ENCODE measurements at places on chromosomes 11 and 22. TPM values are rescaled to one million over a fixed set of nuclear protein-coding genes. Genes with fewer than 3 reads are reported as not detected.

GRCh38 chr11:77725433-77725832 lies 87.8 kb upstream of the CLNS1A start:
- DNase-seq = no peak

MMP12 gene
- 2.3 TPM for total RNA-seq

DNA sequence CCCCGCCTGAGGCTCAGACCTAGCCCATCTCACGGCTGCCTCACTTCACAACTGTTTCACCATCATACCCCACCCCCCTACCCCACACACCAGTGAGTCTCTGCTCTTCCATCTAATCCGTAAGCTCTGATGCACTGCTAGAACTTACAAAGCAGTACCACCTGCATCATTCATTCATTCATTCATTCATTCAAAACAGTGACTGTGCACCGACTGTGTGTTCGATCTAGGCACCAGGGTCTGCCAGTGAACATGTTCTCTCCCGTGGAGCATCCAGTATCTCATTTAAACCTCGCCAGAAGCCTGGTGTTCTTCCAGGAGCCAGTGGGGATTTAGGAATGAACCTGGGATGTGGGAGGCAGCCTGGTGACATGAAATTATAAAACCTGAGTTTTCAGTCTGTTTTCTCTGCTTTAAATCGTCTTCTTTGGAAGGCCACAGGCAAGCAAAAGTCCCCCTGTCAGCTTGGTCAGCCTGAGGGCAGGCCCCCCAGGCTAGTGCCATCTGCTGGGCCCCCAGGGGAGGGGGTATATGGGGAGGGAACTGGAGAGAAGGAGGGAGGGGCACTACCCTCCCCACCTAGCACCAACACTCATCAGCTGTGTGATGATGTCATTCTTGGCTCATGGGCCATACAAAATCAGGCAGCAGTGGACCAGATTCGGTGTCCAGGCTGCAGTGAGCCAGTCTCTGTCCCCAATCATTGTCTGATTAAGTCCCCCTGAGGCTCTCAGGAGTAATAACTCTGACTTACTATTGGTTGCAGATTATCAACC lies 18.4 kb downstream of the TMPRSS6 start:
- DNase-seq = no peak

MIOX gene
- total RNA-seq = not detected

DNA sequence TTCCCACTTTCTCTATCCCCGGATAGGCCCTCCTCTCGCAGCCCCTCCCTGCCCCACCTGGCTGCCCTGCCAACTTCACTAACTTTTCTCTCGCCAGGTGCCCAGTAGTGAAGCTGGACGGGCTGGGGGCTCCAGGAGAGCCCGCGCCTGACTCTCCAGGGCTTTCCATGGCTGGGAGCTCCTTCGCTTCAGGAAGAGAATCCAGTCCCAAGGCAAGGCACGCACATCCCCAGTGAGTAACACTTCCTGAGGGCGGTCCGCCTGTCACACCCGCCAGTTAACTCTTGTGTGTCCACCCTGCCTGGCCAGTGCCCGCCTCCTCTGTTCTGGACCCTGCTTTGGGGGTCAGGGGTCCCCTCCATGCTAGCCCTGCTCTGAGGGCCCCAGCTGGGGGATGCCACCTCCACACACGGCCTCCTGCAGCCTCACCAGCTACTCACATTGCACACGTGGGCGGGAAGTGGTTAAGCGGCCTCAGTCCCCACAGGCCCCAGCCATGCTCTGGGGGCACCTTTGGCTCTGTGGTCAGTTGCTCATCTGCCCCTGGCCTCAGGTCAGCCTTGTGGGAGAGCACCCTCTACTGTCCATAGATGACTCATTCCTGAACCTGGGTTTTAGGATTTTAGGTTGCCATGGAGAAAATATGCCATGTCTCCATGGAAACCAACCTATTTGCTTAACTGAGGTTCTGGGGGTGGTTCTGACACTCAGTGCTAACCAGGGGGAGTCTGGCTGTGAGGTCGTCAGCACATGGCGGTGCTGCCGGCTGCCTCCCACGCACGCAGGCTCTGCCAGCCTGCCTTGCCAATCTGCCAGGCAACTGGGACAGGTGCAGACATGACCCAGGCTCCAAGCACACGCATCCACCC lies at the start of gene RIN1:
RIN1 (minus strand) TSS at position 201 of the 869 bp plus-strand sequence; CDS start at position 169, 32 bp downstream.
- peak; percentile 81 for DNase-seq

GRCh38 chr11:10746871-10747270 lies 4.2 kb upstream of the CTR9 start:
- no peak for DNase-seq

RIBC2 gene
- total RNA-seq = 0.85 TPM

GRCh38 chr11:92528001-92528400 lies 303.4 kb downstream of the FAT3 start:
- DNase-seq = no peak

DNA sequence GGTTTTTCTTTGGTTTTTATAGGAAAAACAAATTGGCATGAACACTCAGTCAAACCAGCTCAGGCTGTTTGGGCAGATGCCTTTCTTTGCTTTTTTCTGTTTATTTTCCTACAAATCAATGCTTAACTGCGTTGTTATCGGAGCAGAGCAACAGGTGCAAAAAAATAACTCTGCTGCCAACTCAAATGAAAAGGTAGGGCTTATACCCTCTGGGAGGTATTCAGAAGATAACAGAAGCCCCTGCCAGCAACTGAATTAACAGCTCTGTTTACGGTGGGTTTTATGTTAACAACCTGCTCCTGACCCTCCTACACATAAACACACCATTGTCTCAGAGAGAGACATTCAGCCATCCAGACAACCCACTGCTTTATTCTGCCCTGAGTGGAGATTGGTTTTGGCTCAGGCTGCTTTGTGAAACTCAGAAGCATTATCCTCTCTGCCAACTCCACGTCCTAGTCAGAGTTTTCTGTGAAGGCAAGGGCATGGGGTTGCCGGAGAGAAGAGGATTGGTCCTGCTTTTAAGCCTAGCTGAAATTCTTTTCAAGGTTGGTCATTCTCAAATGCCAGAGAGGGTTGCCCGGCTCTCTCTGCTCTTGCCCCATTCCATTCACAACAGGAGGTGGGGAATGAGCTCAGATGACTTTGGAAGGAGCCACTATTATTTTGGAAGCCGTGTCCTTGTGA lies 11.4 kb downstream of the EHF start:
- no peak for DNase-seq

PLET1 gene
- total RNA-seq = not detected

DNA sequence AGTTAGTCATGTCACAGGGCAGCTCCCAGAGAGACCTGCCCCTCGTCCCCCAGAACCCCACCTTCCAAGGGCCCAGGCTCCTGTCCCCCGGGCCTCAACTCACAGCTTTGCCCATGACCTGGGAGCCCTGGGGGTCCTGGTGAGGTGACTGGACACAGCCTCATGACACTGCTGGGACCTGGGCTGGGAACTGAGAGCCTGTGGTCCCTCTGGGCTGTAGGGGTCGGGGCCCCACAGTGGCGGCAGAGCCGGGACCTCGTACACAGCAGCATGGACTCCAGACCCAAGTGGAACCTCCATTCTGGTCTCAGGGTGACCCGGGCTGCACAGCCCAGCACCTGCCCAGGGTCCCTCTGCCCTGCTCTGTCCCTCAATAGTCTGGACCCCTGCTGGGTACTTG lies 6.9 kb downstream of the APOBEC3A start:
- no peak for DNase-seq

DNA sequence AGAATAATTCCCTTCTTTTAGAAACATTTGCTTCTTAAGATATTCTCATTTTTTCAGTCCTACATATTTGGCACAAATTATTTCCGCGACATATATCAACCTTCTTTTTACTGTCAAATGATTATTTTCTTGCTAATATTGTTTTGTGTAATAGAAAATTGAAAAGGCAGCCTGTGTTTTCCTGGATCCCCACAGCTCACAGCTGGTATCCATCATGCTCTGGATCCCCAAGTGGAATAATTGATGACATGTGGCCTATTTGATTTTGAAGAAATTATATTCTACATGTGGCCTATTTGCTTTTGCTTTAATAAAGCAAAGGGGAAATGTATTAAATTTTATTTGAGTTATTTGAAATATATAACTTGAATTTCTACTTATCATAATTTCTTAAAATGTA lies 199.4 kb upstream of the LUZP2 start:
- DNase-seq = no peak

DNA sequence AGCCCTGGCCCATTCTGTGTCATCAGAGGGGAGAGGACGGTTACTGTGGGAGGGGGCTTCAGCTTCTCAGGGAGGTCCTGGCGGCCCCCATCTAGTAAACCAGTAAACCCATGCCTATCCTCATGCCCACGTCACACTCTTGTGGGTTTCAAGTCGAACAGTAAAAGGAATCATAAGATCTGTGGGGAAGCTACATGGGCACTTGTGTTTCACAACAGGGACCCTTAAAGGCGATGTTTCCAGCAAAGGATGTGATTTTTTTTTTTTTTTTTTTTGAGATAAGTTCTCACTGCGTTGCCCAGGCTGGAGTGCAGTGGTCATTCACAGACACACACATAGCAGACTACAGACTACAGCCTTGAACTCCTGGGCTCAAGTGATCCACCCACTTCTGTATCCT lies 9.2 kb upstream of the PARVG start:
- DNase-seq = no peak

FRMD8 gene
- total RNA-seq = 43.9 TPM

SMC1B gene
- 0.15 TPM for total RNA-seq

DNA sequence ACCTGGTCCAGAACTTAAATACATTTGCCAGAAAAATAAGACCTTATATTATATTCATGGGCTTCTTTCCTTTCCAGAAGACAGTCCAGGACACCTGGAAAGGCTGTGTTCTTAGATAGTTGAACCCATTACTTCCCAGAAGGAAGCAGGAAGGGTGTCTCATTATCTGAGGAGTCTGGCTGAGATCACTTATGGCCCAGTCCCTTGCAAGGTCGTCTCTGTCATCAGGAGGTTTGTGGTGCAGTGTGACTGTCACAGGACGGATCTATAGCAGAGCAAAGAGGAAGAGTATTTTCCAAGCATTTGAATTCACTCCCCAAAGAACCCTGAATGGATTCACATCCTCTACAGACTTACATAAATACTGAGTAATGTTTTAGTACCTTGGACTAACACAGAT lies 270.7 kb upstream of the MTNR1B start:
- DNase-seq = no peak

DNA sequence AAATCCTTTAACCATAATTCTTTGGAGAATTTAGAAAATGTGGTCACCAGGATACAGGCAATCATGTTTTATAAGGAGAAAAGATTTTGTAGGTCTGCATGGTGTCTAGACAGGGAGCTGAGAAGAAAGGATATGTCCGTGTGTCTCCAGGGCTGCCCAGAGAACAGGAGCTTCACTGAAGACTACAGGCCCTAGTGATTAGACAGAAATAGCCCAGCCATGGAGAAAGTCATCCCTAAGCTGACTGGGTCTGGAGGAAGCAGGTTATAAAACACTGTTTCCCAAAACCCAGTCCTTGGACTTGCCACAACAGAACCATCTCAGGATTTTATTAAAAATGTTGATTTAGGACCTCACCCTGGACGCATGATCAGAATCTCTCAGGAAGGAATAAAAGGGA lies 84.4 kb downstream of the GALNT18 start:
- DNase-seq = no peak

DNA sequence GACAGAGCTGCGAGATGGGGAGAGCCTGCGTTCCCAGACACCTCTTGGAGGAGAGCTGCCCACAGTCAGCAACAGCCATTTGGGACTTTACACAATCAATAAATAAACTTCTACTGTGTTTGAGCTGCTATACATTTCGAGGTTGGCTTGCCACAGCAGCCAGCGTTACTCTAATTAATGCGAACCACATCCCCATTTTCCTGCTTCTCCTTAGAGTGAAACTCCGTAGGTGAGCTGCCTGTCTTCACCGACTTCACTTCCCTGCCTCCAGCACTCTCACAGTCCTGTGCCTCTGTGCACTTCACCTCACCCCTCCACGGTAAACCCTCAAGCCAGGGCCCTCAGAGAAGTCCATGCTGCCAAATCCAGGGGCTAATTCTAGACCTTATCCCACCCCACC lies 5.9 kb upstream of the SLC22A12 start:
- no peak for DNase-seq

GRCh38 chr11:131185915-131186314 lies 184.5 kb upstream of the NTM start:
- DNase-seq = no peak

DNA sequence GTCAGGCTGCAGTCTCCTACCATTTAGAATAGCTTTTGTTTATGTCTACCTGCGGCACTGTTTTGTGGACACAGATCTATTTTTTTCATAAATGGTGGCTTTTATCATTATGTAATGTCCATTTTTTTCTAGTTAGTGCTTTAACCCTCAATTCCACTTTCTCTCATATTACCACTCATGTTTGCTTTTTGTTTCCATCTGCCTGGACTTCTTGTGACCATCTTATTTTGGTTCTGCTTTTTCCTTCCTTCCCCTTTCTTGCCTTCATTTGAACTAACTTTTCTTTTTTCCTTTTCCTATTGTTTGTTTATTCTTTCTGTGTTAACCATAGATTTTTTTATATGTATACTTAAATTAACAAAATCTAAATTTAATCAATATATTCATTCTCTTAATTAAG lies 98.5 kb upstream of the SLC22A12 start:
- DNase-seq = no peak

LAYN gene
- 9.0 TPM for total RNA-seq

DNA sequence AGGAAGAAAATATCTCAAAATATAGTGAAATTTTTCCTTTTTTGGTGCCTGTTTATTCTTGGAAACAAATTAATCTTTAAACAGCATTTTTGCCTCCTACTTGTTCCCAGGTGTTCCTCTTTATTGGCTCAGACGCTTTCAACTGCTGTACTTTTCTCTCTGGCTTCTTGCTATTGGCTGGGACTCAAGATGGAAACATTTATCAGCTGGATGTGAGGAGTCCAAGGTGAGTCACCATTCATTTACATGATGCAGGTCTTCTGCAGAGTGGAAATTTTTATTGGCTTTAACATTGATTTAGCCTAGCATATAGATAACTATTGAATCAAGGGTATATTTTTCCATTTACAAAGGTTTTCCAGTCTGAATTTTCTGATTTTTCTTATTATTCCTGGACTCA lies 34.4 kb upstream of the DNAJB13 start:
- DNase-seq = no peak

OR52N4 gene
- not detected for total RNA-seq

BRMS1 gene
- 31.1 TPM for total RNA-seq

DNA sequence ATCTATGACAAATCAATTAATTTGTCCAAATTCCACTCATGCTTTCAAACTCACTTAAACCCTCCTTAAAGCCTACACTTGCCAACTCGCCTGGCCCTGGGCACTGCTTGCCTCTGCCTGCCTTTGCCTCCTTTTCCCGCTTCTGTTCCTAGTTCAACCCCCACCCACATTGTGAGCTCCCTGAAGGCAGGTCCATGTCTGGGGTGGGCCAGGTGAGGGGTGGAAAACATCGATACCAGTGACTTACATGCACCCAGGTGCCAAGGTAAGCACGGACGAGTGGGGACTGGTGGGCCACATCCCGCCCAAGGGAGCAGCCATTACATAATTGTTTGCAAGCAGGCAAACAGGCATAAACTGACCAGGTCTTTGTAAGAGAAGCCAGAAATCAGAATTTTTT lies 146.2 kb downstream of the ST3GAL4 start:
- no peak for DNase-seq

GRCh38 chr22:23516304-23516703 lies 63.8 kb downstream of the IGLL1 start:
- DNase-seq = no peak

CDC42BPG gene
- 29.3 TPM for total RNA-seq

ANKK1 gene
- 0.10 TPM for total RNA-seq

OR56B4 gene
- total RNA-seq = not detected

- no peak for DNase-seq
These were observed 16.9 kb downstream of the CCDC15 start for GRCh38 chr11:124970925-124971324.
